ENCODE measurements at places on chromosomes 6 and 20. TPM values are rescaled to one million over a fixed set of nuclear protein-coding genes. Genes with fewer than 3 reads are reported as not detected.

Gene SF3B5
- 174 TPM for total RNA-seq

Gene IL20RA
- total RNA-seq = 3.8 TPM

Gene SCGN
- 6.2 TPM for total RNA-seq

Gene PPIL4
- 57.2 TPM for total RNA-seq

Gene CRISP2
- total RNA-seq = 0.39 TPM

Gene MGME1
- total RNA-seq = 24.2 TPM

Gene MSH5
- 5.6 TPM for total RNA-seq

Gene PRPH2
- 0.59 TPM for total RNA-seq

Gene SLC22A16
- total RNA-seq = not detected

- DNase-seq = no peak
Observed at GRCh38 chr6:45278367-45278766, 49.8 kb upstream of the RUNX2 start.

DNA sequence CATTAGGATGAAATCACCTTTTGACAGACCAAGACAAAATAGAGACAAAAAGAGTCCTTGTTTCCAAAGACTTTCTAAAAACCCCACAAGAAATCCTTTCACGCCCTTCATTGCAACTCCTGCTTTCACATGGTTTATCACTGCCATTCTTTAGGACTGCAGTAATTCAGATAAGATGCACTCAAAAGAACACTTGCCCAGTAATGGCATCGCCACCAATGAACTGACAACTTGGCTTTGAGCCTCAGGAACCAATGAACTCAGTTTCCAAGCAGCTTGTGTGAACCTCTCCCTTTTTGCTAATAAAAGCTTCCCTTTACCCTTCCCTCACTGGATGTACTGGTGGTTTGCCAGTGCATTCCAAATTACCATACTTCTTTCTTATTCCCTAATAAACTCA, 21.8 kb downstream of the OSTM1 start:
- DNase-seq = no peak

GRCh38 chr20:1308067-1308701, 20.8 kb downstream of the SDCBP2 start:
- DNase-seq = no peak

DNA sequence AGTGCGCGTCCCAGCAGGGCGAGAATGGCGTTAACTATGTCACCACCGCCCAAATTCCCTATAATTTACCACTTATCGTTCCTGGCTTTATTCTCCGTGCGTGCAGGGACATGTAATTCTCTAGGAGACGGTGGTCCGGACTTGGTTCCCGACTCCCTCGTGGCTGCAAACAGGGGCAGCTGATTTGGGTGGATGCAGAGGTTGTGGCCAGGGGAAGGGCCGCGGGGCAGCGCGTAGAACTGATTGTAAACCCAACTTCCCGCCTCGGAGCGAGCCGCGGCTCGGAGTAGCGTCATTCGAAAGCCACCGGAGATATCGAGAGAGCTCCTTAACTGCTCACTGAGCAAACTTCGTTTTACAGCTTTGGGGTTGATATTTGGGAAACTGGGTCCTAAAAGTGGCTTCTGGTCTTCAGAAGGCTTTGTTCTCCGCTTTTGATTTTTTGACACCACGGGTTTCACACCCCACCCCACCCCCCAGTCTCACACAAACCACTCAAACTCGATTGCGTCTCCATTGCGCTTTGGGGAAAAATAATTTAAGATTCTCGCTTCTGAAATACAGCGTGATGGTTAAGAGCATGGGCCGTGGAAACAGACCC, 17.5 kb upstream of the ZSCAN9 start:
- DNase-seq = no peak

DNA sequence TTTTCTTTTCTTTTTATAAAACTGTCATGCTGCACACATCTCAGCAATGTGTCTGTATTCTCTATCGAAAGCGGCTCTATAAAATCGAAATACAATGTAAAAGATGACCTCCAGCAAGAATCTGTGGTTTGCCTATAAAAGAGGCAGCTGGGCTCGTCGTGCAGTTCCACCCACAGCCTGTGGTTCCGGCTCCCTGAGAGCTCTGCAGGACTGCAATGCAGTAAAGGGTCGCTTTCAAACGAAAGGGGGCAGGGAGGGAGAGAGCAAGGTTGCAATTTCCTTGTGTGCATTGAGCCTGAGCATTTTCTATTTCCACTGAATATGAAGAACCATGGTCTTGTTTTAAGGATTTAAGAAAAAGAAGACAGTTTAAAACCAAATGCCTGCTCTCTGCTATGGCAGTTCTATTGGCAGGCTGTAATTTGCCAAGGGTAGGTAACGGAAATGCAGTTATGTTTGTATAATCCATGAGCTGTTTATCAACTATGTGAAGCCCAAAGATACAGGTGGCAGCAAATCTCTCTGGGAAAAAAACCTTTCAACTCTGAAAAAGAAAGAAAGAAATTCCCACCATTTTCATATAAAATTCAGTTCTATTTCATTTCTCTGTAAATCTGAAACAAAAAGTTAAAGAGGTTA, 236.5 kb downstream of the HACE1 start:
- no peak for DNase-seq

- DNase-seq = peak; percentile 91
Observed at GRCh38 chr6:20426177-20427082, 24.8 kb downstream of the E2F3 start.

GRCh38 chr6:154632119-154632518, 101.1 kb upstream of the SCAF8 start:
- DNase-seq = no peak

- DNase-seq = no peak
Observed at GRCh38 chr6:16723826-16724225, 37.4 kb downstream of the ATXN1 start.

DNA sequence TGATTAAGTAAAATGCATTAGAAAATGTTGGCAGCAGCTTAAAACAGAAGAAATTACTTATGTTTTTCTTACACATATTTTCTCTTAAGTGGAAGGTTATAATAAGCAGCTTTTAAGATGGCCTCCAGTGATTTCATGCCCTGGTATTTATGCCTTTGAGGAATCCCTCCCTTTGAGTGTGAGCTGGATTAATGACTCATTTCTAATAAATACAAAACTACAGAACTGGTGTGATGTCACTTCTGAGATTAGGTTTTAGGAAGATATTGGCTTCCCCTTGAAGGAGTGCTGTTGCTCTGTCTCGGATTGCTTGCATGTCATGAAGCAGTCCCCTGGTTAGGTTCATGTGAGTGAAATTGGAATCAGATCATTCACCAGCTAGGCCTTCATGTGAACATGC, 143.2 kb upstream of the EPHA7 start:
- no peak for DNase-seq

DNA sequence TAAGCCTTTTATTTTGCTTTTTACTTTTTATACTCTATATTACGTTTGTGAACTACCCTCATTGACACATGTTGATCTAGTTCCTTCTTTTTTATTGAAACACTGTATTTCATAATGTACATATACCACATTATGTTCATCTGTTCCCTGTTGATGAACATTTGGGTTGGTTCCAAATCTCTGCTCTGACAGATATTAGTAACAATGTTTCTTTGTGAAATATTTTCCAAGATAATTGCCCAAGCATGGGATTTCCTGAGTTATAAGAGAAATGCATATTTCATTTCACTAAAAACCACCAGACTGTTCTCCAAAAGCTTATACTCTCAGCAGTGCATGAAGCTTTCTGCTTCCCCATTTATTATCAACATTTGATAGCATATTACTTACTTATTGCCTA, 44.2 kb upstream of the TNFRSF21 start:
- no peak for DNase-seq

GRCh38 chr20:18174906-18175683, 37.4 kb downstream of the KAT14 start:
- no peak for DNase-seq

- DNase-seq = peak; percentile 69
Observed at GRCh38 chr20:23049201-23050075, at the start of gene THBD. THBD (minus strand) TSS chr20:23049672; CDS start chr20:23049504, 168 bp downstream.

GRCh38 chr20:56925082-56925830, 296.1 kb downstream of the TFAP2C start:
- no peak for DNase-seq

GRCh38 chr6:30742316-30743098, at the start of gene FLOT1:
FLOT1 (minus strand) TSS chr6:30742687; CDS start chr6:30742189, 498 bp downstream.
- DNase-seq = peak; percentile 98

- peak; percentile 73 for DNase-seq
Observed at GRCh38 chr6:168029459-168030217, 32.2 kb downstream of the KIF25 start.

DNA sequence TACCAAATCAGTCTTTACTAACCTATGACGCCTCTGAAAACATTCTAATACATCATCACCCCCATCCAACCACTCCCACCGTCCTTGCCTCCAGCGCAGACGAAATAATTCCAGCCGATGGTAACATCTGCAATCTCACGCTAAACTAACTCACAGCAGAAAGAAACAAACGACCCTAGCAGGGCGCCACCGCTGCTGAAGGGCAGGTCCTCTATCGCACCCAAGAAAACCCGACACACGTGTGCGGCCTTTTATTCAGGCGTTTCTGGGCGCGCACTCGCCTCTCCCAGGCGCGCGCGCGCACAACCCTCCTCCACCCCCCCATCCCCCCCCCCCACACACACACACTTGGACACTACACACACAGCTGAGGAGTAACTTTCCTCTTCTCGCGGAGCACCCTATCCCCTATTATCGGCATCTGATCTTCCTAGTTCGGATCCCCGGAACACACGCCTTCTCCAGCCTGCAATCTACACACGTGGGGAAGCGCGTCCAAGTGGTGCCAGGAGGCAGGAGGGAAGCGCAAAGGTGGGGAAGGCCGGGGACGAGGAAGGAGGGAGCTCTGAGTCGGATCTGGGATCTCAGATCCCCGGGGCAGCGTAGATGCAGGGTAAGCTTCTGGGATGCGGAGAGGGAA, 1.4 kb downstream of the GFOD1 start:
- DNase-seq = peak; percentile 41

- DNase-seq = no peak
Observed at GRCh38 chr6:26439151-26440125, 866 bp upstream of the BTN3A3 start.

GRCh38 chr6:142325111-142325510, 23.3 kb downstream of the ADGRG6 start:
- no peak for DNase-seq

DNA sequence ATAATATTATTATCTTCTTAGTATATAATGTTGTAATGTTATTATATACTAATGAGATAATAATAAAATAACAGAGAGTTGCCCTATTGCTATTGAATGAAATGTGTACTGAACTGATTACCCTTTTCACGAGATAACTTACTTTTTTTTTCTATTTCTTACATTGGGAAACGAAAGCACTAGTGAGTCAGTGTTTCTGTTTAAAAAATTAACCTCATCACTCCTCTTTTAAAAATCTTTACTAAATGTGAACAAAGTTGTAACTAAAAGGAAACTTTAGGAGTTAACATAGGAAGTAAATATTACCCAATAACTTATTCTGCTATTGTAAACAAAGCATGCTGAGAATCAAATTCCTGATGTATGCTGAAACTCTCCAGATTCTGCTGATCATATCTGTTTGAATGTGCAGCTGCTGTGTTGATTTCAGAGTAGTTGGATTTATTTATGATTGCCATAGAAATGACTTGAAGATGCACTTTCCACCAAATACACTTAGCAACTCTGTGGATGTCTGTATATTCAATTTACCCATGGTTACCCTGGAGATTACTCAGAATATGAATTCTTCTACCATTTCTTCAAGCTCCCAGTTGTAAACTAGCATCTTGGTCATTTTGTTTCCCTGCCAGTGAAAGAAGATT, 523.4 kb downstream of the TENT5A start:
- no peak for DNase-seq

DNA sequence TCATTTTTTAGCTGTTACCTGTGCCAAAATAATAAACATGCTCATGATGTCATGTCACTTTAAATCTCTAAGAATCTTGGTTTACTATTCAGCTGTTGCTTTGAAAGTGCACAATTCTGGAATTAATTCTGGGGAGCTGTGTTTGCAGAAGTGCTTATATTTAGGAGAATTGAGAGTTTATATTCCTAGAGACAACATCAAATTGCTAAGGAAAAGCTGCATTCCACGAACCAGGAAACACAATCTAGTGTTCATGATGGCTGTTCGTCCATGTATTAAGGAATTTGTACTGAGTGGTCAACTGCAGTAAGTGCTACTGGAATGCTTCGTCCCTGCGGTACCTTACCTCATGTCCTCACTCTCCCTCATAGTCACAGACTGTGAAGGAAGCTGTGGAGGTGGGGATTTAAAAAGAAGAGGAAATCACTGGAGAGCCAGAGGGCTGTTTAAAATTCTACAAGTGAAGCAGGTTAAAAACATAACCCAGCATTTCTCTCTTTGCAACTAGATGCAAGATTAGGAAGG, 161.0 kb downstream of the TRMT11 start:
- DNase-seq = peak; percentile 3

- DNase-seq = no peak
Observed at GRCh38 chr20:41984031-41984430, 365.9 kb upstream of the CHD6 start.

DNA sequence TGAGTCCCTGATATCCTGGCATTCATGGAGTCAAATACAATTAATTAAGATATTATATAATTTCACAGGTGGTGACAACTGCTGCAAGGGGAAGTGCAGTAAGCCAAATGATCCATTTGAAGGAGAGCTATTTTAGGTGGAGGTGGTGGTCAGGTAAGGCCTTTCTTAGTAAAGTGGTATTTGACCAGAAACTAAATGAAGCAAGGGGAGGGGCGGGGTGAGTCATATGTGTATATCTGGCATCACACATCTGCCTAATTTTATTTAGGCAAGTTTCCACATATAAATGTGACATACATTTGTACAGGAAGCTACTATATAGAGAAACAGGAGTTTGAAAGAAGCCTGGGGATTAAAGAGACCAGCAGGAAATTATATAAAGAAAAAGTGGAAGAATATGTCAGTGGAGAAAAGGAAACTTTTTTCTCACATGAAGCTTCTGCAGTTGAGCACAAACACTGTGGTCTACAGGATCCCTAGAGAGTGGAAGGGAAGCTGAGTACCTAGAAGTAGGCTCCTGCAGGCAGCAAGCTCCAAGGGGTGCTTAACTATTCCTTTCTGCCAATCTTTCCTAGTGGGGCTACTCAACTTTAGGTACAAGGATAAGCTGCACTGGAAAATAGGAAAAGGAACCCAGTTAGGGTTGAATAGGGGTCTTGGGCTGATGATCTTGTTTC, 99.6 kb downstream of the OGFRL1 start:
- no peak for DNase-seq

DNA sequence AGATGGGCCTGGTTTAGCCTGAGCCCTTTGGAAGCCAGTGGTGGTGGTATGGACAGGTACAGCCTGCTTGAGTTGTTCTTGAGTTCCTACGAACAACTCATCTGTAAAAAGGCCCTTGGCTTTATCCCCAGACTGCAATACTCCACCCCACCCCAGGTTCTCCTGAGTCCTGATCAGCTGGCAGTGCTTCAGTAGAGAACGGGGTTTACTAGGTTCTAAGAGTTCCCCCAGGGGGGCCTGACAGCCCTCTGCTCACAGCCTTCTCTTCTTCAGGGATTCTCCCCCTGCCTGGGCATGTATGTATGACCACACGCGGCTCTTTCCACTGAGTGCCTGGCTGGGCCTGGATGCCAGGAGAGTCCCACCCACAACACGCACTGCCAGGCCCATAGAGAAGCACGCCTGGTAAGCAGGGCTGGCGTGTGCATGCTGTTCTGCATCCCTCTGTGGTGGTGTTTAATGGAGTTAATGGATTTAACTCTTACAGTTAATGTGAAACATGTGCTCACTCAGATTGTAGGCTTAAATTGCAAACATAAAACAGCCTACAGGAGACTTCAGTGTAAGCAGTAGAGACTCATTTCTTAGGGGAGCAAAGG, 44.3 kb upstream of the SLC4A11 start:
- DNase-seq = peak; percentile 87

Measured in thyroid gland (tissue), 4 donors.